Activated CD4-positive, CD25-positive, alpha-beta regulatory T cell treated with anti-CD3 and anti-CD28 coated beads, Interleukin-2, amount 50 U/mL, for 24 hours (primary cell): ENCODE measurements at places on chromosomes 11 and 22.

DNA sequence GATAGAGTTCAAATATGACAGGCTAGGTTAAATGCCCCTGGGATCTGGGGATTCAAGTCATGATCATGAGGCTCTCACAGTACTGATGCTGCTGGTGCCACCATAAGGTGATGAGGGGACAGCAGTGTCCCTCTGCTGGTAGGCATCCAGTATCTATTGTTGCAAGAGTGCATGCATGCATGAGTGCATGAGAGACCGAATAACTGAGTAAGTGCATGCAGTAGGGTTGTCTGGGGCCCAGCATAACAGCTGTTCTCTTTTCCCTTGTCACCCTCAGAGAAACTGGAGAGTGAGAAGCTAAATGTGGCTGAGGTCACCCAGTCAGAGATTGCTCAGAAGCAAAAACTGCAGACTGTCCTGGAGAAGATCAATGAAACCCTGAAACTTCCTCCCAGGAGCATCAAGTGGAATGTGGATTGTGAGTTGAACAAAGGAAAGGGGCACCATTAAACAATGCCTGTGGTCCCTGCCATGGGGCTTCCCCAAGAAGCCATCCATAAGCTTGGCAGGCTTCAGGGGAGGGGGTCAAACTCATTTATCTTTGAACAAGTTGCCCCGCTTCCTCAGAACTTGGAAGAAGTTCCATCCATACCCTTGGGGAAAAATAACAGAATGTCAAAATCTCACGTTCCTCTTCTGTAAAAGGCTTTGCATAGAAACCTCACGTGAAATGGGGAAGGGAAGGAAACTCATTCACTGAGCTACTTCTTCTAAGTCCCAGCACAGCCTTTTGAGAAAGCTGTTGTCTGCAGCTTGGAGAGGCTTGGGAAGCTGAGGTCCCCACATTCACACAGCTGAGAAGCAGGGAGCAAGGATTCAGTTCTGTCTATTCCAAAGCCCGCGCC lies 119.0 kb downstream of the PARVA start:
- ATAC-seq, result no peak

GRCh38 chr11:86741839-86742805 lies 58.2 kb upstream of the PRSS23 start:
- ATAC-seq, result no peak

GRCh38 chr11:65404210-65404609 lies 17.8 kb downstream of the FRMD8 start:
- ATAC-seq, result no peak

GRCh38 chr11:76856571-76856970 lies 4.1 kb upstream of the ACER3 start:
- ATAC-seq, result no peak
